ENCODE measurements at places on chromosomes 3 and 15.

GRCh38 chr3:194282436-194283122, 68.5 kb downstream of the CPN2 start:
- peak; percentile 64 for DNase-seq

DNA sequence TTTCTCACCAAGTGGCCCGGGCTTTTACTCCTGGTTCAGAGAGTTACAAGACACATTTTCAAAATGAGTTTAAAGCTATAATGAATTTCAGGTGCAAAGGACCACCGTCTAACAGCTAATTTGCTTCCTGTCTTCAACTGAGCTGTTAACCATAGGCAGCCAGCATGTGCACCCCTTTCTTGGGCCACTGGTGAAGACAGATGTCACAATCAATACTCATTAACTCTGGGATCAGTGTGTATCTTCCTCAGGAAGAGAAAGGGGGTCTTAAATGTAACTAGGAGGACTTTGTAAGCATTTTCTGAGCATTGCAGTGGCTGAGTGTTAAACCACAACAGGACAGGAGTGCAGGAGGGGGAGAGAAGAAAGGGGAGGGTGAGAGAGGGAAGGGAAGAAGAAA, 750.7 kb upstream of the CFAP20DC start:
- DNase-seq = no peak

- DNase-seq = no peak
Observed at GRCh38 chr3:137330246-137330645, 372.5 kb downstream of the IL20RB start.

GRCh38 chr3:150887031-150887430, 18.2 kb downstream of the MINDY4B start:
- no peak for DNase-seq

- DNase-seq = no peak
Observed at GRCh38 chr3:44173263-44173662, 68.4 kb upstream of the TOPAZ1 start.

- no peak for DNase-seq
Observed at GRCh38 chr15:97087006-97087741, 756.7 kb downstream of the NR2F2 start.

- no peak for DNase-seq
Observed at GRCh38 chr3:151236736-151237135, 33.7 kb upstream of the GPR171 start.

DNA sequence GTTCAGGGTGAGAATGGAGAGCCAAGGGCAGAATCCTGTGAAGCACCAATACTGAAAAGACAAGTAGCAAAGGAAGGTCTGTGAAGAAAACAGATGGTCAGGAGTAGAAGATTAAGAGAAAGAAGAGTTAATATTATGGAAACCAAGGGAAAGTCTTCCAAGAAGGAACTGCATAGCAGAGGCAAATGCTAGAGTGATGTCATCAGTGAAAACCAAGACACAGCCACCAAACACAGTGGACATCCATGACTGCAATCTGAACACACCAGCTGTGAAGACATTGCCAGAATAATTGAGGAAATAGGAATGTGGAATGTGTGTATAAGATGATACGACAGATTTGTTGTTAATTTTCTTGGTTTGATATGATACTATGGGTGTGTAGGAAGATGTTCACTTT, 26.8 kb upstream of the ZBTB38 start:
- DNase-seq = no peak

DNA sequence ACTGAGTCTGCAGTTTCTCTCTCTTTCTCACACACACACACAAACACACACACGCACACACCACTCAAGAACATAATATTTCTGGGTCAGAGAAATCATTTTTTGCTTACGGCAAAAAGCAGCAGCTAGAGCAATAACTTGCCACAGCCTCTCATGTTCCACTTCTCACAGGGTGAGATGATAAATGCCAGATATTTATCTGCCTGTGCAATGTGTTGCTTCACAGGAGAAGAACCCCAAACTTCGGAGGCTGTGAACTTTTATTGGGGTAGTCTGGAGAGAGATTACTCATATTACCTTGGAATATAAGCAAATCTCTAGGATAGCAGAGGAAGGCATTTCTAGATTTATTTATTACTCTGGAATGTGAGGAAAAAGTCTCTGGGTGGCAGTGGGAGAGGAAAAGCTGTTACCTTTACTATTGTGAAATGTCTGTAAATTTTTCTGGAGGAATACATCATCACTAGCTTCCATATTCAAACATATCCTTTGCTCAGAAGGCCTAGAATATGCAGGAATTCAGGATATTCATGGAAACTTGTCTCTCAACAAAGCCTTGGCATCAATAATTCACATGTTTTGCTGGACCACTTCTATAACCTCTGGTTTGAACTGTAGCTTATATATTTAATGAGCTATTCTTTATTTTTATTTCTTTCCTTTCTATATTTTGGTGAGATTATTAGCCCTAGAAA, 369.2 kb downstream of the NSUN3 start:
- no peak for DNase-seq

GRCh38 chr3:194323785-194324735, 27.1 kb downstream of the CPN2 start:
- DNase-seq = no peak

GRCh38 chr3:127606086-127606805, 8.0 kb downstream of the MCM2 start:
- no peak for DNase-seq

DNA sequence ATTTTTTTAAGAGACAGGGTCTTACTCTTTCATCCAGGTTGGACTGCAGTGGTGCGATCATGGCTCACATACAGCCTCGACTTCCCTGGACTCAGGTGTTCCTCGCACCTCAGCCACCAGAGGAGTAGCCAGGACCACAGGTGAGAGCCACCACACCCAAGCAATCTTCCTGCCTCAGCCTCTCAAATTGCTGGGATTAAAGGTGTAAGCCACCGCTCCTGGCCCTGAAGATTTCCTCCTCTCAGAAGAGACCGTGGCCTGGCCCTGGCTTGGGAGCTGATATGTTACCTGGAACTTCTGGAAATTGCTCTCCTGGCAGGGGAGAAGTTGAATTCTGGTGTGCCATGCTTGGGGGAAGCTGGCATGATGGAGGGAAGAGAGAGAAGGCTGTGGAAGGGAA, 36.2 kb downstream of the PPCDC start:
- DNase-seq = no peak

GRCh38 chr3:108528459-108529252, 18.3 kb upstream of the MYH15 start:
- no peak for DNase-seq
